CD4-positive, alpha-beta T cell (primary cell): ENCODE measurements at places on chromosomes 12 and 14. TPM values are rescaled to one million over a fixed set of nuclear protein-coding genes. Genes with fewer than 3 reads are reported as not detected.

DNA sequence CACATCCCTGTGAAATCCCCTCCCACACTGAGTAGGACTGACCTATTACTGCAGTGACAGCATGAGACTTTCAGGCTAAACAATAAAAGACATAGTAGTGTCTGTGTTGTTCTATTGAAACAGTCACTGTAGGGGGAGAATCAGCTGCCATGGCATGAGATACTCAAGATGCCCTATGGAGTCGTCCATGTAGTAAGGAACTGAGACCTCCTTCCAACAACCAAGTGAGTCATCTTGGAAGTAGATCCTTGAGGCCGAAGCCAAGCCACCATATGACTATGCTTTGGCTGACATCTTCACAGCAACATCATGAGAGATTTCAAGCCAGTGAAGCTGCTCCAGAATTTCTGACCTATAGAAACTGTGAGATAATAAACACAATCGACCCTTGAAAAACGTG is 12.1 kb upstream of the LRP6 start:
- no peak for DNase-seq

DNA sequence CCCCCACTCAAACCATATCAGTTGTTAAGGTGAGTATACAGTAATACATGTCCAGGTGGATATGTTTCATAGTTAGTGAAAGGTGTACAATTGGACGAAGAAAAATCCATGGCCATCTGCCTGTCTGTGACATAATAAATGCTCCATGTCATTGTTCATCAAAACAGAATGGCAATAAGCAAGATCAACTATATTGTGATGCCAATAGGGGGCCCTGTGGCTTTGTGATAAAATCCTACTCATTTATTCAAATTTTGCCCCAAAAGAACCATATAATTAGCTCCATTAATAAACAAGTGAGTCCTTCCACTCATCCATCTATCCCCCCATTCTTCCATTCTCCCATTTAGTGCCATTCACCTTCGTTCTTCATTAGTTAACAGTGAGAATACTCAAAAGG is 102.0 kb downstream of the MGST1 start:
- DNase-seq: no peak

GRCh38 chr12:83971781-83972180 is 940.8 kb downstream of the SLC6A15 start:
- DNase-seq: no peak

DNA sequence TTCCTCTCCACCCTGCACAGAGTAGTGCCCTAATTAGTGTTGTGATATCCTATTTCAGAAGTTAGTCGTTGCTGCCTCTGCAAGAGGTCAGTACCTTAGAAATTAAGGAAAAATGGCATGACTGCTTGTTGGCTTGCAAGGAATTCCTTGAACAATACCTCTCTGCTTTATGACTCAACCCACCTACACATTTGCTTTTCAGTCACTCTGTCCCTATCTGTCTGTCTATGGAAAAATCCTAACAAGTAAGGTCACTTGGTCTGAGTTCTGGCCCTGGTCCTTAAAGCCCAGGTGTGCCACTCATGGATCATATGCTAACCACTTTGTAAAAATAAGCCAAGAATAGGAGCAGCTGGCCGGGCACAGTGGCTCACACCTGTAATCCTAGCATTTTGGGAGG is 116.4 kb upstream of the ATF1 start:
- DNase-seq: no peak

DNA sequence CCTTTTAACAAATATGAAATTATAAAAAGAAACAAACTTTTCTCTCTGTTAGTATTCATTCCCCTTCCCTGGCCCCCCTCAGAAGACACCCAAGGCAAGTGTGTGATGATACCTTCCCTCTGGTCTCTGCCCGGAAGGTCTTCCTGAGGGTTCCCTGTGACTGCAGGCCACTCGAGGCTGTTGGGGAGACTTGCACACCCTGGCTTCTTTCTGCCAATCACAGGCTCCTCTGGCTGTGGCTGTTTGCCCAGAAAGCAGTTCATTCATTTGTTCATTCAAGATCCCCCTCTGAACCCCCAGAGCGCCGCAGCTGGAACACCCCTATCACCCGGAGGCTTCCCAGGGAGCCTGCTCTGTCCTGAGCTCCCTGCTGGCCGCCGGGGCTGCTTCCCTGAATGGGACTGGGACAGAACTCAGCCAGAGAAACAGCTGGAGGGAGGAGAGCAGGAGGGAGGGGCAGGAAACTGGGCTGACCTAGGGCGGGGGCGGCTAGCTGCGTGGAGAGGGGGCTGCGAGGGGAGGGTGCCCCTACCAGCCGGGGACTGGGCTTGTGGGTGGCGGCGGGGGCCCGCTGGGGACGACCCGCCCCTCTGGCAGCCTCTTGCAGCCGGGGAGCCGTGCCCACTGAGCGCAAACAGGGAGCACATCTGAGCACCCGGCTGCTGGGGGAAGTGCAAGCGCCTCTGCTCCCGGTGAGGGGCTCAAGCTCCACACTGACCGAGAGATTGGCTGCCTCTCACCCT is at the start of gene CMKLR1:
CMKLR1 (minus strand) TSS at position 397 of the 743 bp plus-strand sequence. CDS start 45,720 bp downstream, outside the sequence.
- DNase-seq: no peak

Gene OTOGL
- not detected for total RNA-seq

Gene VSIG10
- 2.2 TPM for total RNA-seq
